PC-9 (cell line): ENCODE measurements at places on chromosomes 5 and 9. TPM values are rescaled to one million over a fixed set of nuclear protein-coding genes. Genes with fewer than 3 reads are reported as not detected.

DNA sequence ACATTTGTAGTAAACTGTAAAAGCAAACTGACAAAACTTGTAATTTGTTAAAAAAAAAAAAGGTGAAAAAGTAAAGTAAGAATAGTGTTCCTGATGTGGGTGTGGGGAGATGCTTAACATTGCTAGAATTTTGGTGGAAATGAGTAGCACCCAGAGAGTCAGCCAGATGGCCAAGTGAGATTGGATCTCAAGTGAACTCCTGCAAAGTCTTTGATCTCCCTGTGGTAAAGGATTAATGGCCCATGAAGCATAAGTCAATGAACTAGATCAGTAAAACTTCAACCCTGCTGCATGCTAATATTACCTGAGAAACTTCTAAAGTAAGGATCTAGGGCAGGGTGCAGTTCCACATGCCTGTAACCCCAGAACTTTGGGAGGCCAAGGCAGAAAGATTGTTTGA, 19.0 kb upstream of the FAM169A start:
- no peaks in the 10 kb centered on the region for H3K36me3 ChIP-seq
- DNase-seq = no peak
- no peaks in the 10 kb centered on the region for H3K4me1 ChIP-seq
- H3K27me3 ChIP-seq = no peaks in the 10 kb centered on the region
- no peak overlapping the region for H3K27ac ChIP-seq

PWWP2A gene
- 19.9 and 23.2 TPM in 2 replicates for total RNA-seq

DNA sequence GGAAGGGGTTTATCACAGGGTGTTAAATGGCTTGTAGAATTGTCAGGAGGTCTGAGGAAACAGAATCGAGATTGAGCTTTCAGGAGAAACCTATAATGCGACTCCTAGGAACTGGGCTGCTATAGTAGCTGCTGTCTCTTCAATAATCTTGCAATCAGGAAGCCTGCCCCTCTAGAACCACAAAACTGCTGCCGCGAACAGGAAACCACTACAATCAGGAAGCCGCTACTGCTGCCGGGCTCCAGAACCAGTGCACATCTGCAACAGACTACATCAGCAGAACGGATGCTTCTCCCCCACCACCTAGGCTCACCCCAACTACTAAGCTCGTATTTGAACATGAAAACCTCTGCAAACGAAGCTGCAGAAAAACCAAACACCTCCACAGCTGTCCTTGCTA, 31.6 kb downstream of the TNFSF8 start:
- no peak overlapping the region for H3K4me3 ChIP-seq
- H3K27ac ChIP-seq = no peak overlapping the region
- peaks cover 28% of the 10 kb centered on the region for H3K4me1 ChIP-seq

- H3K4me1 ChIP-seq = peaks cover 49% of the 10 kb centered on the region
- peak overlapping the region; percentile 12; the same call in 1 of the 2 replicates for H3K27ac ChIP-seq
- H3K27me3 ChIP-seq = no peaks in the 10 kb centered on the region
- H3K36me3 ChIP-seq = no peaks in the 10 kb centered on the region
- peak; percentile 61 for DNase-seq
These were observed 25.9 kb upstream of the MEGF9 start for GRCh38 chr9:120740132-120740531.

MEGF10 gene
- total RNA-seq = not detected in 2 replicates

DNA sequence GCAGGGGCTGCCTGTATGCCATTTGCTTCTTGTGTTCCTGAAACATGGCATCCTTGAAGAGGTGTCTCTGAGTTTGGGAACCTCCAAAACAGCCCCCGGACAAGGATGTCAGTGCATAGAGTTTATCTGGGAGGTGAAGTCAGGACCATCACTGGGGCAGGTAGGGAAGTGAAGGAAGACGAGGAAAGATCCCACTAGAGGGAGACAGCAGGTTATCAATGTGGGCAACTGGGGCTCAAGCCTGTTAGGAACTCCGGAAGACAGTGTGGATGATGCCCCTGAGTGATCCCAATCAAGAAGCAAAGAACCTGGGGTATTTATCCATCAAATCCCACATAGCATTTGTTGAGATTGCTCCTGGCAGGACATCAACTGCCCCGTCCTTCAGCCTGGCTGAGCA, 233.1 kb downstream of the AGTPBP1 start:
- no peak for DNase-seq
- peaks cover 76% of the 10 kb centered on the region for H3K27me3 ChIP-seq
- H3K4me1 ChIP-seq = no peaks in the 10 kb centered on the region
- H3K4me3 ChIP-seq = no peak overlapping the region
- H3K36me3 ChIP-seq = no peaks in the 10 kb centered on the region

- no peak for DNase-seq
- H3K4me1 ChIP-seq = no peaks in the 10 kb centered on the region
- H3K27ac ChIP-seq = no peak overlapping the region
- no peaks in the 10 kb centered on the region for H3K27me3 ChIP-seq
- H3K36me3 ChIP-seq = no peaks in the 10 kb centered on the region
These were observed 70.2 kb downstream of the ZNF608 start for GRCh38 chr5:124675931-124676846.

DNA sequence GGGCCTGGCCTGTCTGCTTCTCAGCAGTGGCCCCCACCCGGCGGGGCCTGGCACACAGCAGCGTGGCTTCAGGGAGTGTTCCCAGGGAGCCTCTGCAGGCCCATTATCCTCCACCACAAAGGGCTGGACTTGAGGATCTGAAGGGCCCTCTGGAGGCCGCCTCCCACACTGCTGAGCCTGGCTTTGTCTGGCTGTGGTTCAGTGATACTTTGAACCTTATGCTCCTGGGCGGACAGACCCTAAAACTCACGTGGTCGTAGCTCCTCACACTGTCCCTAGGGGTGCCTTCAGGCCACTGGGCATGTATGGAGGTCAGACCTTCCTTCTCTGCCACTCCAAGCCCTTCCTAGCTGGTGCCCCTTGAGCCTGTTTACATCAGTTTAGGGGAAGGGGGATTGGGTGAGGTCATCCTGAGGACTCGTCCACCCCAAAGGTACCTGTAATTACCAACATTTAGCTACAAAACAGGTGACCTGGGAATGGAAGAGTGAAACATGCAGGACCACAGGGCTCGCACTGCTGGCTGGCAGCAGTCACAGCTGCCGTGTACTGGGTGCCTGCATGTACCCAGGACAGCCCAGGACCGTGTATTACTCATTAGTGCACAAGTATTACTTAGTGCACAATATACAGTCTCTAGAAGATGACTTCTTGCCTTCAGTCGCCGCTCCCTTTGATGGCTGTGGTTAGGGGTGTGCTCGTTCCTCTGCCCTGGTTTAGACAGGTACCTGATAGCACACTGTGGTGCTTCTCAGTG, 8.5 kb downstream of the GRHPR start:
- no peak overlapping the region for H3K27ac ChIP-seq
- H3K27me3 ChIP-seq = no peaks in the 10 kb centered on the region
- no peak overlapping the region for H3K4me3 ChIP-seq
- no peak for DNase-seq
- no peaks in the 10 kb centered on the region for H3K4me1 ChIP-seq

NTNG2 gene
- total RNA-seq = not detected in 2 replicates

DNA sequence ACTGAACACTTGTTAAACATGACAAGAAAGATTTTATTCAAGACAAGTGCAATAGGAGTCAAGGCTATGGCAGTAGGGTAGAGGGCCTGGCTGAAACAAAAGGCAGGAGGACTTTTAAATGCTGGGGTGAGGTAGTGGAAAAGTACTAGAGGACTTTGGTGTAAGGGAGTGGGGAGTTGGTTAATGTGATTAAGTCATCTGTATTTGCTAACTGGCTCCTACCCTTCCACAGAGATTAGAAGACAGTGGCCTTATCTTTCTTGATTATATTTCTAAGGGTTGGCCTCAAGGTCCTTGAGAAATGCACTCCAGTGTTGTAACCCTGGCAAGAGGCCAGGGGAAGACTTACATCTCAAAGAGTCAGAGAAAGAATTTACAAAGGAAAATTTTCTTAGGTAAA, 160.2 kb upstream of the FTMT start:
- H3K4me1 ChIP-seq = peaks cover 12% of the 10 kb centered on the region; the same call in 1 of the 2 replicates
- DNase-seq = peak; percentile 42
- peak overlapping the region; percentile 10; the same call in 1 of the 2 replicates for H3K27ac ChIP-seq
- H3K4me3 ChIP-seq = no peak overlapping the region
- no peaks in the 10 kb centered on the region for H3K27me3 ChIP-seq
- no peaks in the 10 kb centered on the region for H3K36me3 ChIP-seq

- H3K27ac ChIP-seq = no peak overlapping the region
- no peaks in the 10 kb centered on the region for H3K36me3 ChIP-seq
- DNase-seq = no peak
These were observed 221.9 kb upstream of the GLRA1 start for GRCh38 chr5:152146566-152146965.

PCDHGC3 gene
- 0.50 and 0.53 TPM in 2 replicates for total RNA-seq

DNA sequence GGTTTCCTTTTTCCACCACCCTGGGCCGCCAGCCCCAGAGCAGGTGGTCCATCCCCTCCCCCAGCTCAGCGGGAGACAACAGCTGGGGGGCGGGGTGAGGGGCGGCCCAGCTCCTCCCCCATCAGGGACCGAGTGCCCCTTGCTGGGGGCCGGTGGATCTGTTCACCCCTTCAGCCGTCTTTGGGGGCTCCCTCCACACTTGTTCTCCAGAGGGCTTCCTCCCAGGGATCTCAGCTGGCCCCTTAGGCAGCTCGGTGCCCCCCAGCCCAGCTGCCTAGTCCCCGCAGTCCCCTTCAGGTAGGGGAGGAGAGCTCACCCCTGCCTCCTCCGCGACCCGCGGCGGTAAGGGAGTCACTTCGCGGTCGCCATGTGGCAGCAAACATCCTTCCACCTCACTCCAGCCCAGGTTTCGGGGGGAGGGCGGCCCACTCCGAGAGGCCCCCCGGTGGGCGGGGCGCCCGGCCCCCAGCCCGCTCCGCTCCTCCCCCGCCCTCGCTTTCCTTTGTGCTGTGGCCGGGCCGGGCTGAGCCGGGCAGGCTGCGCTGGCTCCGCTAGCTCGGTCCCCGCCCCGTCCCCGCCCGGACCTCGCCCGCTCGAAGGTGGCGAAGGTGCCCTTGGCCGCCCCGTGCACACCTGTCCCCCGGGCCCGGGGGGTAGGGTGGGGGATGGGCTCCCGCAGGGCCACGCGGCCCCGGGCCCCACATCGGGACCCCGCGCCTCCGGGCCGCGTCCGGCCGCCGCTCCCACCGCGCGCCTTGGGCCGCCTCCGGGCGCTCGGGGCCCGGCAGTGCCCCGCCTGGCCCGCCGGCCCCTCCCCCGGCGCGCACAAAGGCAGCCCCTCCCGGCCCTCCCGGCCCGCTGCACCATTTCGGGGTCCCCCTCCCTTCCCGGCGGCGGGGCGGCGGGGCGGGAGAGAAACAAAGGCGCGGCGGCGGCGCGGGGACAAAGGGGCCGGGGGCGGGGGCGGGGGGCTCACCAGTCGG, 683 bp downstream of the DBN1 start:
- H3K27me3 ChIP-seq = no peaks in the 10 kb centered on the region
- H3K36me3 ChIP-seq = no peaks in the 10 kb centered on the region
- H3K4me3 ChIP-seq = peak overlapping the region; percentile 79
- peak; percentile 53 for DNase-seq

- no peak overlapping the region for H3K27ac ChIP-seq
- H3K4me3 ChIP-seq = no peak overlapping the region
- H3K27me3 ChIP-seq = no peaks in the 10 kb centered on the region
- no peaks in the 10 kb centered on the region for H3K36me3 ChIP-seq
- no peak for DNase-seq
- 0 out of 2 replicates have a peak, but pooled peaks cover 6% of the 10 kb centered on the region for H3K4me1 ChIP-seq
These were observed 27.2 kb upstream of the CCNJL start for GRCh38 chr5:160339406-160340130.

SMIM33 gene
- total RNA-seq = not detected in 2 replicates

DNA sequence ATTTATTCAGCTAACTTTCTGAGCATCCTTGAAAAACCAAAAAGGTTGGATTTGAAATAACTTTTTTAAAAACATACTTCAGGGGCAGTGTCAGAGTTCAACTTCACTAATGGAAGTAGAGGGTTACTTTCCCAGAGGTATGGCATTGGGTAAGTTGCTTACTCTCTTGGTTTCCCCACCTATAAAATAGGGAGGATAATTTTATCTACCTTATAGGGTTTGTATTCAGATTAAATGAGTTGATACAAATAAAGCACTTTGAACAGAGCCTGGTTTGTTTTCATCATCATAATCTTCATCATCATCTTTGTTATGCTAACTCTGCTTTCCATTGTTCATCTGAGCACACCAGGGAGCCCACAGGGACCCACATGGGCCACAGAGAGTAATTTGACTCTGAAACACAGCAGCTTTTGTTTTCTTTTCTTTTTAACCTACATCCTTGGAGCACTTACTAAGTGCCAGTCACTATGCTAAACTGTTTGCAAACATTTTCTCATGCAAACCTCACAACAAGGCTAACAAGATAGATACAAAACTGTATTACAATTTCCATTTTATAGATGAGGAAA, 179.1 kb upstream of the SLC24A2 start:
- no peaks in the 10 kb centered on the region for H3K36me3 ChIP-seq

ZNF618 gene
- total RNA-seq = 0.20 and 0.23 TPM in 2 replicates

TDRD7 gene
- 11.9 and 14.2 TPM in 2 replicates for total RNA-seq

DNA sequence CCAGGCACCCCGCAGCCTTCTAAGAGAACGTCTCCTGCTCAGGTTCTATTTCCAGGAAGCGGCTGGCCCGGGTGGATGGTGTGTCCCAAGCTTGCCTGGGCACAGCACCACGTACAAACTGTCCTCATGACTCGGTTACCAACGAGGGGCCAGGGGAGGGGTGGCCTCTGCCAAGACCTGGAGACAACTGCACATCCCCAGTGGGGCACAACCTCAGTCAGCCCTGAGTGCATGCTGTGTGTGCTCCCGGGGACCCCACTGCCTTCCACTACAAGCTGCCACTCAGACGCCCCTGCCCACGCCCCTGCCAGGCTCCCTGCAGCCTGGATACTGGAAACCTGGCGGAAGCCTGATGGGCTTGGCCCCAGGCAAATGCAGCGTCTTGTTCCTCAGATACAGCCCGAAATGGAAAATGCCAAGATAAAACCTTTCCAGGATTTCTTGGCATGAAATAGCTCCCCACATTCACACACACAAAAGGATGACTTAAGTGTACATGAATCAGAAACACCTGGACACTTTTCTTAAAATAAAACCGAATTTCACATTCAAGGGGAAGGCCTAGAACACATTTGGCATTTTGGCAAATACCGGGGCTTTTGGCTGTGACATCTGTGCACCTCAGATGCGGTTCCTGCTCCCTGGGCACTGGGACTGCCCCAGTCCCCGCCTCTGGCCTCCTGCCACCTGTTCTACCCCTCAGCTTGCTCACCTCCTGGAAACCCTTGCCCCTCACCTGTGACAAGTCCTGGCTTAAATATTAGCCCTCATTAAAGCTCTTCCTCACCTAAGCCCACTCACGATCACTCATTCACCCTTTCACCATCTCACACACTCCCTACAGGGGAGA, 62.5 kb downstream of the COL23A1 start:
- H3K4me3 ChIP-seq = no peak overlapping the region
- H3K4me1 ChIP-seq = no peaks in the 10 kb centered on the region
- no peak overlapping the region for H3K27ac ChIP-seq
- no peak for DNase-seq
- no peaks in the 10 kb centered on the region for H3K36me3 ChIP-seq

DNA sequence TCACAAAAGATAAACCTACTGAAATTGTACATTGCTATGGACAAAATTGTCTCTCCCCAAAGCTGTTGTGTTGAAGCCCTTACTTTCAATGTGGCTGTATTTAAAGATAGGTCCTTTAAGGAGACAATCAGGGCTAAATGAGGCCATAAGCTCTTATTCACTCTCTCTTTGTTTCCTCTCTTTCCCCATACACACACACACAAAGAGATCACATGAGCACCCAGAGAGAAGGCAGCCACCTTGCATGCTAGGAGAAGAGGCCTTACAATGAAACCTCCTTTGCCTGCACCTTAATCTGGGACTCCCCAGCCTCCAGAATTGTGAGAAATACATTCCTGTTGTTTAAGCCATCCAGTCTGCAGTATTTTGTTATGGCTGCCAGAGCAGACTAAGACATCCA, 1295.6 kb upstream of the CDH6 start:
- H3K4me3 ChIP-seq = no peak overlapping the region
- no peak overlapping the region for H3K27ac ChIP-seq
- no peaks in the 10 kb centered on the region for H3K4me1 ChIP-seq
- no peaks in the 10 kb centered on the region for H3K27me3 ChIP-seq
- H3K36me3 ChIP-seq = no peaks in the 10 kb centered on the region

PFN3 gene
- not detected in 2 replicates for total RNA-seq
